ENCODE measurements at places on chromosomes 12 and 14.

DNA sequence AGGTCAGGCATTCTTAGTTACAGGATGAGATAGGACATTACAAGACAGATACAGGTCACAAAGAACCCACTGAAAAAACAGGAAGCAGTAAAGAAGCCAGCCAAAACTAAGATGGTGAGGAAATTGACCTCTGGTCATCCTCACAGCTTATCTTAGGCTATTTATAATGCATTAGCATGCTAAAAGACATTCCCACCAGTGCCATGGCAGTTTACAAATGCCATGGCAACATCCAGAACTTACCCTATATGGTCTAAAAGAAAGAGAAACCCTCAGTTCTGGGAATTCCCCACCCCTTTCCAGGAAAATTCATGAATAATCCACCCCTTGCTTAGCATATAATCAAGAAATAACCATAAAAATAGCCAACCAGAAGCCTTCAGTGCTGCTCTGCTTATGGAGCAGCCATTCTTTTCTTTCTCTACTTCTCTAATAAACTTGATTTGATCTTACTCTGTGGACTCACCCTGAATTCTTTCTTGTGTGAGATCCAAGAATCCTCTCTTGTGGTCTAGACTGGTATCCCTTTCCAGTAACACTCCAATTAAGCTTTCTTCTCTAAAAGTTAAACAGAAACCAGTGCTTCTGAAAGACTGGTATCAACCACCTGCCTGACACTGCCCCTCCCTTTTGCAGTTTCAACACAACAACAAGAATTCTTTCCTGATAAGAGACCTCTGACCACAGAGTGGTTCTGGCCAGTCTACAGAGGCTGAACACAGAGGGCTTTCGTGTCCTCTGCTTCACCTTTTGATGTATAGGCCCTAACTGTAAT lies 86.9 kb downstream of the BCAT1 start:
- peak; percentile 73 for DNase-seq

GRCh38 chr14:68619790-68620574 lies 172.9 kb downstream of the ZFP36L1 start:
- DNase-seq = peak; percentile 52

DNA sequence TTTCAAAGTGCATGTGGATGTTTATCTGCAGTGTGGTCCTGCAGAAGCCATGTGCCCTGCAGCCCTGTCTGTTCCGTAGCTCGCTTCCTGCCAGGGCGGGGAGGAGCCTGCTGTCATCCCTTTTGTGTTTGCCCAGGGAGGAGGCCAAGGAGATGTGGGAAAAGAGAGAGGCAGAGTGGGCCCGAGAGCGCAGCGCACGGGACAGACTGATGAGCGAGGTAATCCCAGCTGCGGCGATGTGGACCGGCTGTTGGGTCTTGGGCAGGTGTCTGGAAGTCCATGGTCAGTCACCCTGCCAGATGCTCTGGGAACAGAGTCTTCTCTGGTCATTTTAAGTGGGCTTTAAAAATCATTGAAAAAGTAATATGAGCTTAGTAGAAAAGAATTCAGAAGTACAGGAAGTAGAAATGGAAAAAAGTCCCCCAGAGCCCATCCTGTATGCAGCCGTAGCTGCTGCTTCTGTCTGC lies 12.8 kb downstream of the TCHP start:
- DNase-seq = no peak

DNA sequence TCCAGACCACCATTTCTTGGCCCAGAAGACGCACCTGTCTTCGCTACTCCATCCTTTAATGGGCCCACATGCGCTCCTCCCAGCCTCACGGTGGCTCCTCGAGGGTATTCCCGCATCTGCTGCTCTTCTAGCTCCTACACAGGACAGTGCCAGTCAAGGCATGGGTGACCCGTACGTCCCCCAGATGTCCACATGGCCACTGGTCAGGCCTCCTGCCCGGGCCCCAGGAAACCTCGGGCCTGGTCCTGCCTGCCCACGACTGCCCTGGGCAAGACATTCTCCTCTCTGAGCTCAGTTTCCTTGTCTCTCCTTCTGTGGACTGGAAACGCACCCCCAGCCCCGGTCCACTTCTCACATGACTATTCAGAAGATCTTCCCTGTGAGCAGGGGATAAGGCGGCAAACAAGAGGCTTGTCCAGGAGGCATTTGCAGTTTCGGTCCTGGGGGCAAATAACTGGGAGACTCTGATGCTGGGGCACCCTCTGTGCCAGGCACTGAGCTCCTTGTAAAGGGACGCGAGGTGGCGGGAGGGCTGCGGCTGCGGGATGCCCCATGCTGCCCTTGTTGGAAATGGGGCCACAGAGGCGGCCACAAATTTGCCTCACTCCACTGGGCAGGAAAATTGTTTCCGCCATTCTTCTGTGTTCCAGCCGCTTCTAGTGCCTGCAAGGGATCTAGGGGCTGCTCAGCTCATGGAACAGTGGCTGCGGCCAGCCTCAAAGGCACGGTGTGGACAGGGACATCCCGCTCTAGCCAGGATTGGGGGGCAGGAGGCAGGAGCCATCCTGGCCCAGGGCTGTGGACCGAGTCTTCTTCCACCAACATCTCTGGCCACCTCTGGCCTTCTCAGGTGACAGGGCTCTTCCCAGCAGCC lies 6.8 kb upstream of the BEGAIN start:
- DNase-seq = no peak

DNA sequence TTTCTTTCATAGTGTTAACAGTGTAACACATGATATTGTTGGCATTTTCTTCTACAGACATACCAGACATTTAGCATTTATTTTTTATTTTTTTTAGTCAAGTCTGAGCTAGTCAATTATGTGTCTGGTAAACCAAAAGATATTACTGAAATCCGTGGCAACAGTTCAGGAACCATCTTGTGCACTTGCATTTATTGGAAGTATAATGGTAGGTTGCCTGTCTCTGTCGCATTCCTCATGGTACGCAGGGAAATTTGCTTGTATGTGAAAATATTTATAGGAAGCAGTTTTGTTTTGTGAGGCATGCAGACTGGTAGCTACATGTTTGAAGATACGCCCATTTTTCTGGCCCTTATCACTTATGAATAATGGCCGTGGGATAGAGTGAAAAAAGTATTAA lies 186.1 kb upstream of the SLC38A2 start:
- DNase-seq = no peak

- DNase-seq = no peak
These were observed 29.6 kb downstream of the CRADD start for GRCh38 chr12:93706824-93707223.

- DNase-seq = peak; percentile 2
These were observed 77.3 kb upstream of the CNTN1 start for GRCh38 chr12:40614923-40615322.

GRCh38 chr12:84637926-84638325 lies 274.7 kb downstream of the SLC6A15 start:
- no peak for DNase-seq

GRCh38 chr12:110721570-110721969 lies 21.1 kb downstream of the PPP1CC start:
- no peak for DNase-seq

DNA sequence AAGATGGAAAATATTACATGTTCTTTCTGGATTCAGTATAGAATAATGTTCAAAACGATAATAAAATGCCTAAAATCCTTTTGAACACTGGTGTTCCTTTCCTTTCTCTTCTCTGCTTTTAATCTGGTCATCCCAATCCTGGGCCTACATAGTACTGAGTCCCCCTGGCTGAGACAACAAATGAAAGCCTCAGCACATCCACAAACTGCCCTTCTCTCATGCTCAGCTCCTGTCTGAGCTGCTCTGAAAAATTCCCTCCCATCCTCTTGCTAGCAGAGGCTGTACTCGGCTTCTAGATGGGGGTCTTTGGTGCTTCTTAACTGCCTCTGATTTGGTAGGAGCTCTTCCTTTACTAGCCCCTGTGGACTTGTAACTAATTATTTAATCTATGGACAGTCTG lies 232.3 kb downstream of the MED13L start:
- no peak for DNase-seq

Data from hematopoietic multipotent progenitor cell treated with erythropoietin and hydrocortisone succinate and interleukin-3 and kit ligand, for 6 days (in vitro differentiated cells).